ENCODE measurements at places on chromosomes 1 and 21.

GRCh38 chr1:48718705-48719104 is 58.0 kb downstream of the BEND5 start:
- DNase-seq: no peak

DNA sequence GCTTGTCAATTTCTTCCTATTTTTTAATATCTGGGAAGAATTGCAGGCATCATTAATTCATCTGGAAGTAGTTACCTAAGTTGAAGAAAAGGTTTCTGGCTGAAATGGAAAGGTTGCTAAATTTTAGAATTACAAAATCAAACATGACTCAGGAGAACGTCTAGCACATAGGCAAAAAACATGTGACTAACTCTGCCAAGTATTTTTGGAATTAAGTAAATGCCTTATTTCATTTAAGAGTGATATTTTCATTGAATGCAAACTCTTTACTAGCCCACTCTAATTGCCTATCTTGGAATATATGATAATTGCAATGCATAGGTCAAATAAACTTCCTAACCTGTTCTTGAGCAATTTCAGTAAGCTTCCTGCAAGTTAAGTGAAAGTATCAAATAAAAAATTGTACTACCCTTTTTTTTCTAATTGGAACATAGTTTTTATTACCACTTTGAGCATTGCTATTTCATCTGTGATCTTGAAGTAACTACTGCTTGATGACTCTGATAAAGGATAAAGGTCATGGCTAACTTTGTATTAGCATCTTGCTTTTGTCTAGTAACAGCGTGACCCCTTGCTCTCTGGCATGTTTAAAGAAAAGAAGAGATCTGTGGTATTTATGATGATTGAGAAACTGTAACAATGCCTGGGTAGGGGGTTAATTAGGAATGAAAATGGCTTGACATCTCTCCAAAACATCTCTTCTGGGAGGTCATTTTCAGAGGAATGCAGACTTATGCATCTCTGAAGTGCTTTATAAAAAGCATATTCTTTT is 208.3 kb upstream of the NCAM2 start:
- DNase-seq: no peak

DNA sequence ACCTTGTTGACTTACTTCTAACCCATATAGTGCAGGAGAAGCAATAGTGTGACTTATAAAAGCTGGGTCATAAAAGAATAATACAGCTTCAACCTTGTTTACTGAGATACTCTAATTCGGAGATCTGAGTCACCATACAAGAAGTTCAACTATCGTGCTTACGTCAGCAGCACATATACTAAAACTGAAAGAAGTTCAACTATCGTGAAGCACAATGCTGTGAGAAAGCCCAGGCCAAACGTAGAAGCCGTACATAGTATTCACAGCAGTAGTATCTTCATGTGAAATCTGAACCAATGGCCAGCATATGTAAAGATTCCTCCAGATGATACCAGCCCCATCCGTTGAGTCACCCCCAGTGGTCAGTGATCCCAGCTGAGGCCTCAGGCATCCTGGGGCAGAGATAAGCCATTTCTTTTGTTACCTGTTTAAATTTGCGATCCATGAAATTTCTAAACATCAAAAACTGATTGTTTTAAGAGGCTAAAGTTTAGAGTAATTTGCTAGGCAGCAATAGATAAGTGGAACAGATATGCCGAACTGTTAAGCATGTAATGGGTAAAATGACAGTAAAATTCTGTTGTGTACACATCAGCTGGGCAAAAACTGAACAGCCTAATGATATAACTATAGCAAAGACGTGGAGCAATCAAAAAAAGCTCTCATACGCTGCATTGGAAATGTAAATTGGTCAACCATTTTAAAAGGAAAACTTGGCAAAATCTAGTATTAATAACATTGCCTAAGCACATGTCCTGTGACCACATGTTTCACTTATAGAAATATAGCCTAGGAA is 53.9 kb upstream of the SAMD13 start:
- DNase-seq: no peak

DNA sequence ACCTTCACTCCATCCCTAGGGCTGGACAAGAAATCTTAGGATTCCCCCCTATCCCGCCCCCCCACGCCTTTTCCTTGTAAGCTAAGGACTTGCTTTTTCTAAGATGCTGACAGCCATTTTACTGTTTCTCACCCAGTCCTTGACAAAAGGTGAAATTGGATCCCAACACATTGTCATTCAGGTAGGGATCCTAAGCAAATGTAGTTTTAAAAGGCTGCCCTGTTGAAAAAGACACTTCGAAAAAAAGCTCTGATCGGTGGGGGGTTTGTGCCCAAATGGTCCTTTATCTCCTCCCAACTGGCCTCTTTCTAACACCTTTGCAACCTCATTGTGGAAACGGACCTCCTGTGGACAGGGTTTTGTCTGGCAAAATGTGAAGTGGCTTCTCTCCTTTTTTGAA is 2.9 kb downstream of the CACHD1 start:
- no peak for DNase-seq

GRCh38 chr1:4700801-4701200 is 46.4 kb downstream of the AJAP1 start:
- DNase-seq: no peak

DNA sequence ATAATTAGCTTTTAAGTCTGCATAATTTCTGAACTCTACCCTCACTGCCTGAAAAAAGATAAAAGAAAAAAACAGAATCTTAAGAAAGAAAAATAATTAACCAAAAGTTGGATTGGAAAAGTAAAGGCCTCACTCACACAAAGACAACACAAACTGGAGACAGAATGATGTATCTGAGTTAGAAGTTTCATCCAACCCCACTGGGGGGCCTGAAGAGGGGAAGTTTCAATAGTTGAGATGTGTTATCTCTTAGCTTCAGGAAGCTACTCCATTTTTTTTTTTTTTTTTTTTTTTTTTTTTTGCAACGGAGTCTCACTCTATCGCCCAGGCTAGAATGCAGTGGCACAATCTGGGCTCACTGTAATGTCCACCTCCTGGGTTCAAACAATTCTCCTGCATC is 19.9 kb downstream of the SYDE2 start:
- DNase-seq: no peak

GRCh38 chr21:25029580-25029979 is 577.7 kb downstream of the MRPL39 start:
- DNase-seq: no peak

DNA sequence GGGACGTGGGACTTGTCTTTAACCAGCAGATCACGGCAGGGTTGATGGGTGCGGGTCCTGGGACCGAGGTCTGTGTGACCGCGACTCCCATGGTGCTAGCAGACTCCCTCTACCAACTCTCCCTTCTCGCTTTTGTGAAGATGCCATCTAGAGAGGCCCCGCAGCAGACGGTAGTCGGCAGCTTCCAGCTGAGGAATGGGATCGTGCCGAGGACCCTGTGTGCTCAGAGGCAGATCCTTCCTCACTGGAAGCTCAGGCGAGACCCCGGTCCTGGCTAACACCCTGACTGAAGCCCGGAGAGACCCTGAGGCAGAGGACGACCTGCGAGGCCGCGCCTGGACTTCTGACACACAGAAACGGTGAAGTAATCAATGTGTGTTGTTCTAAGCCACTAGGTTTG is 12.5 kb upstream of the SPATC1L start:
- DNase-seq: peak; percentile 6

- DNase-seq: peak; percentile 42
Measured at GRCh38 chr1:203306089-203306964, 1.0 kb downstream of the BTG2 start.

Data from activated CD8-positive, alpha-beta memory T cell treated with anti-CD3 and anti-CD28 coated beads, Interleukin-2, amount 50 U/mL, for 4 hours (primary cell).